Mesothelial cell of epicardium (in vitro differentiated cells): ENCODE measurements at places on chromosomes 1 and 21. TPM values are rescaled to one million over a fixed set of nuclear protein-coding genes. Genes with fewer than 3 reads are reported as not detected.
A peak's percentile ranks its signal among the peaks of the same experiment; 100 is the strongest.

HES2 gene
- 0.90 to 1.1 TPM (median 0.98 TPM) in 3 replicates for total RNA-seq

RXFP4 gene
- total RNA-seq: not detected in 3 replicates

- H3K27ac ChIP-seq: no peak overlapping the region
- no peak for DNase-seq
- H3K4me3 ChIP-seq: no peak overlapping the region
- peaks cover 42% of the 10 kb centered on the region for H3K4me1 ChIP-seq
- peaks cover 55% of the 10 kb centered on the region for H3K27me3 ChIP-seq
Measured at GRCh38 chr1:46516200-46516950, 26.7 kb downstream of the DMBX1 start.

GRCh38 chr1:35398739-35399138, 130.2 kb downstream of the ZMYM4 start:
- peaks cover 58% of the 10 kb centered on the region for H3K36me3 ChIP-seq
- DNase-seq: no peak
- no peak overlapping the region for H3K4me3 ChIP-seq

GRCh38 chr1:19442154-19443096, 42.9 kb downstream of the CAPZB start:
- no peak for DNase-seq
- peaks cover 58% of the 10 kb centered on the region for H3K4me1 ChIP-seq
- no peaks in the 10 kb centered on the region for H3K27me3 ChIP-seq
- peak overlapping the region; percentile 66 for H3K27ac ChIP-seq
- no peak overlapping the region for H3K4me3 ChIP-seq
- no peaks in the 10 kb centered on the region for H3K36me3 ChIP-seq
